ENCODE measurements at places on chromosomes 12 and 14. TPM values are rescaled to one million over a fixed set of nuclear protein-coding genes. Genes with fewer than 3 reads are reported as not detected.

Gene ASPG
- total RNA-seq = not detected

Gene ZNF268
- total RNA-seq = 1.4 TPM

Gene MYH6
- not detected for total RNA-seq

Gene TAS2R30
- total RNA-seq = 1.6 TPM

Gene NR1H4
- total RNA-seq = not detected

Gene NRXN3
- 6.5 TPM for total RNA-seq

Gene GOLGA5
- 22.7 TPM for total RNA-seq

Gene SLC16A7
- total RNA-seq = 11.7 TPM

Gene SBNO1
- total RNA-seq = 17.2 TPM

Gene TMEM233
- not detected for total RNA-seq

Gene TAS2R19
- 1.9 TPM for total RNA-seq
